ENCODE measurements at places on chromosomes 12 and 14. TPM values are rescaled to one million over a fixed set of nuclear protein-coding genes. Genes with fewer than 3 reads are reported as not detected.
A peak's percentile ranks its signal among the peaks of the same experiment; 100 is the strongest.

DNA sequence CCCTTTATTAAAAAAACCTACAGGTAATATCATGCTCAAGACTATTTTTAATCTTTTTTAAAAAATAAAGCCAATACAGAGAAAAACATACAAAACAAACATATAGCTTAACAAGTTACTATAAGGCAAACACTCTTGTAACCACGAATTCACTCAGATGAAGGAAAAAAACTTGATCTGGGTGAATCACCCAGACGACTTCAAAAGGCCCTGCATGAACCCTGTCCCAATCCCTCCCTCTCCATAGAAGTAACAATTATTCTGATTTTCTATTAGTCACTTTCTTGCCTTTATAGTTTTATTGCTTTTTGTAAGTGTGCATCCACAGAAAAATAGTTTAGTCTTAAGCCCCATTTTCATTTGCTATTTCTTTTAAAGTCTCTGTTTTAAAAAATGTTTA is 72.6 kb downstream of the LRP6 start:
- H3K36me3 ChIP-seq, result no peaks in the 10 kb centered on the region
- no peak for DNase-seq
- no peak overlapping the region for H3K4me3 ChIP-seq

DNA sequence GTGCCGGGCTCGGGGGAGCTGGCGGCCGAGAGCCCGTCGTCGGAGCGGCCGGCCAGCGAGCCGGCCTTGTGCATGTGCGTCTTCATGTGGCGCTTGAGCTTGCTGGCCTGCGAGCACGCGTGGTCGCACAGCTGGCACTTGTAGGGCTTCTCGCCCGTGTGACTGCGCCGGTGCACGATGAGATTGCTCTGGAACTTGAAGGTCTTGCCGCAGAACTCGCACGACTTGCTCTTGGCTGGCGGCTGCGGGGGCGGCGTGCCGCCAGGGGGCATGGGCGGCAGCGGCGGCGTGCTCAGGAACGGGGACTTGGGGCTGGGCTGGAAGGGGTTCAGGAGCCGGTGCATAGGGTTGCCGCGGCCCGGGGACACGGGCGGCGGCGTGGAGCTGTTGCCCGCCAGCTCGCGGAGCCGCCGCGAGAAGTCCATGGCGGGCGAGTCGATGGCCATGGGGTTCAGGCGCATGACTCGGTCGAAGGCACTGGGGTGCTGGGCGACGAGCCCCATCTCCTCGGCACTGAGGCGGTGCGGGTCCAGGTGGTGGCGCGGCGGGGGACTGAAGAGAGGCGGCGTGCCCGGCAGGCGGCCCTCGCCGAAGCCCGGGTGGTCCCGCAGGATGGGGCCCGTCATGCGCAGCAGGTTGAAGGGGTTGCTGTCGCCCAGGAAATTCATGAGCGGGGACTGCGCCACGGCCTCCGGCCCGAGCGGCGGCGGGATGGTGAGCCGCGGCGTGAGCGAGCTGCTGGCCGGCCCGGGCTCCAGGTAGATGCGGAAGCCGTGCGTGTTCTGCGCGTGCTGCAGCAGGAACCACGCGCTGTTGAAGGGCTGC is 96.5 kb downstream of the BCL11B start:
- no peaks in the 10 kb centered on the region for H3K36me3 ChIP-seq
- H3K27me3 ChIP-seq, result no peaks in the 10 kb centered on the region
- no peak overlapping the region for H3K4me3 ChIP-seq
- no peak for DNase-seq
- H3K27ac ChIP-seq, result no peak overlapping the region

DNA sequence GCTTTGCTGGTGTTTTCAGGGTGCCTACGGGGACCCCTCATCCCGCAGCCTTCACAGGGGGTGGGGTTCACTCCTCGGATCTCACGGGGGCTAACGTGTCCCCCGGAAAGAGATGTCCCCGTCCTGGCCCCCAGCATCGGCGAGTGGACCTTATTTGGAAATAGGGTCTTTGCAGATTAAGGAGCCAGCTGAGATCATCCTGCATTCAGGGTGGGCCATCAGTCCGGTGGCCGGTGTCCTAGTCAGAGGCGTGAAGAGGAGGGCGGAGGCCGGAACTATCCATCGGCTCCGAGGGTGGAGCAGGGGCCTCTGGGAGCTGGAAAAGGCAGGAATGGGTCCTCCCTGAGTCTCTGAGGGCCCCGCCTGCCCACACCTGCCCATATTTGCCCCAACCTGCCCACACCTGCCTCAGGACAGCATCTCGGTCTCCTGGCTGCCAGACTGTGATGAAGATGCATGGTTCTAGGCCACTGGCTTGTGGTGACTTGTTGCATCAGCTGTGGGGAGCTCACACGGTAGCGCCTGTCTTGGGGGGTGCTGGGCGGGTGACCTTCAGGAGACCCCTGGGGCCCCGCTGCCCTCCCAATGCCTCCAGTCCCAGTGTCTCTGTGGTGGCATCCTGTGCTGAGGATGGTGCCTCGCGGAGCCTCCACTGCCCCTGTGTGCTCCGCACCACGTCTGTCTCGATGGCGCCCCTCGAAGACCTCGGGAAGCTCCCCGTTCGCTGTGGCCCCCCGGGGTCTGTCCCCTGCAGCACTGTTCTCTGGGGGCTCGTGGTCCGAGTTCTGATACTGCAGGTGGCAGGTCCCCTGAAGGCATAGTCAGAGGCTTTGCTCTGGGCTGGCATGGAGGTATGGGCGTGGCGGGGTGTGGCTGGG is 14.7 kb downstream of the NOC4L start:
- peaks cover 14% of the 10 kb centered on the region for H3K36me3 ChIP-seq
- H3K4me3 ChIP-seq, result no peak overlapping the region
- H3K27ac ChIP-seq, result no peak overlapping the region
- no peaks in the 10 kb centered on the region for H3K27me3 ChIP-seq
- H3K4me1 ChIP-seq, result peaks cover 4% of the 10 kb centered on the region

Gene RNFT2
- total RNA-seq, result 0.21 TPM

Gene ZNF605
- total RNA-seq, result 1.3 TPM

DNA sequence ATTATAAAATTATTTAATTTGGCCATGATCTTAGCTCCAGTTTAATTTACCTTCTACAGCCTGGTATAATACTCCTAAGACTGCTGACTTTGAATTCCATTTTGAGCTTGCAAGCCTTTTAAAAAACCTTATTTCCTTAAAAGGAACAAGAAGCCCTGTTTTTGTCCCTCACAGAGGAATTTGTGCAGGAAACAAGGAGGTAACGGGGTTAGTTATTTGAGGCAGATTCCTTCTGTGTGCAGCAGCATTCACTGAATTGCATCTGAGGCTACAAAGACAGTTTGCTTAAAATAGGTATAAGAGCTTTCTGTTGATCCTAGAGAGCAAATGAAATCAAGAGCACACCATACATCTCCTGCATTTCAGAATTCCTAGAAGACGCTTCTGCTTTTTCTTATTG is 403.3 kb upstream of the PRICKLE1 start:
- no peaks in the 10 kb centered on the region for H3K36me3 ChIP-seq
- no peak for DNase-seq
- H3K4me3 ChIP-seq, result no peak overlapping the region
- no peak overlapping the region for H3K27ac ChIP-seq

GRCh38 chr14:104281768-104282301 is 143.4 kb downstream of the KIF26A start:
- no peaks in the 10 kb centered on the region for H3K27me3 ChIP-seq
- H3K4me1 ChIP-seq, result no peaks in the 10 kb centered on the region
- peak; percentile 54 for DNase-seq
- H3K27ac ChIP-seq, result no peak overlapping the region
- no peaks in the 10 kb centered on the region for H3K36me3 ChIP-seq
- H3K4me3 ChIP-seq, result no peak overlapping the region

Gene GCH1
- 3.2 TPM for total RNA-seq

- peak; percentile 90 for DNase-seq
- H3K4me1 ChIP-seq, result peaks cover 6% of the 10 kb centered on the region
- peak overlapping the region; percentile 78 for H3K4me3 ChIP-seq
Observed at GRCh38 chr14:24365600-24366412, 2.2 kb upstream of the NFATC4 start.

DNA sequence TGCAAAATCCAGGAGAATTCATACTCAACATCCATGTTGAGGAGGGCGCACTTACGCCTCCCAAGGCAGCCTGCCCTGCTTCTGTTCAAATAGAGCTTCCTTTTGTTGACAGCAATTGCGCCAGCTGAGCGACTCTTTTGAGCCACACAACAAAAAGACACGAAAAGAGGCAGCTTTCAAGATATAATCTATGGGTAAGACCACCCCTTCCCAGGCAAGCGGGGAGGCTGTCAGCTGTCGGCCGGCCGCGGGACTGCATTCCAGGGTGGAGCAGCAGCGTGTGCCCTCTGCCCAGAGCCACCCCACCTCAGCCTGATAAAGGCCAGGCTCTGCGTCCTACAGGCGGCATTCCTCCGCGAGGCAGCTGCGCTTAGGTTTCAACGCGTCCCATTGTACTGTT is 15.8 kb upstream of the STAB2 start:
- no peaks in the 10 kb centered on the region for H3K36me3 ChIP-seq
- no peak for DNase-seq
- no peaks in the 10 kb centered on the region for H3K4me1 ChIP-seq
- no peak overlapping the region for H3K4me3 ChIP-seq
- H3K27ac ChIP-seq, result no peak overlapping the region

Gene PRIMA1
- total RNA-seq, result 9.4 TPM

Gene NUMB
- total RNA-seq, result 20.1 TPM

- H3K36me3 ChIP-seq, result no peaks in the 10 kb centered on the region
- no peak overlapping the region for H3K4me3 ChIP-seq
- H3K27me3 ChIP-seq, result no peaks in the 10 kb centered on the region
- no peak for DNase-seq
- no peak overlapping the region for H3K27ac ChIP-seq
- no peaks in the 10 kb centered on the region for H3K4me1 ChIP-seq
Observed at GRCh38 chr12:6295094-6295811, 15.2 kb upstream of the PLEKHG6 start.

DNA sequence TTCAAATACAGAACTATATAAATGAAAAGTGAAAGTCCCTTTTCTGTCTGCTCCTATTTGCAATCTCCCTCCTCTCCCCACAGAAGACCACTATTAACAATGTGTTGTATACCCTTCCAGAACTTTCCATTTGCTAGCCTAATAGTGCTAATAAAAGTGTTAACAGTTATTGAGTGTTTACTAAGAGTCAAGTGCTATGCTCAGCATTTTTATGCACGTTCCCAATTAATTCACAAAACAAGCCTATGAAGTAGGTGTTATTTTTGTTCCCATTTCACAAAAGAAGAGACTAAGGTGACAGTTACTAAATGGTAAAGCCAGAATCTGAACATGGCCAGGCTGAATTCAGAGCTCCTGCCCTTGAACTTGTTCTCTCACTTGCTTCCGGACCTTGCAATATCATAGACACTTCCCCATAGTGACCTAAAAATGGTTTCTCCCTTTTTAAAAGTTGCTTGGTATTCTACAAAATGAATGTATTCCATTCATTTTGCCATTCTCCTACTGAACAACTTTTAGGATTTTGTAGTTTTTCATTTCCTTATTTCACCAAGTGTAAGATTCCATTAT is 1.6 kb upstream of the PRKAB1 start:
- no peak for DNase-seq
- peaks cover 3% of the 10 kb centered on the region for H3K36me3 ChIP-seq
- peaks cover 22% of the 10 kb centered on the region for H3K4me1 ChIP-seq
- H3K27me3 ChIP-seq, result no peaks in the 10 kb centered on the region

DNA sequence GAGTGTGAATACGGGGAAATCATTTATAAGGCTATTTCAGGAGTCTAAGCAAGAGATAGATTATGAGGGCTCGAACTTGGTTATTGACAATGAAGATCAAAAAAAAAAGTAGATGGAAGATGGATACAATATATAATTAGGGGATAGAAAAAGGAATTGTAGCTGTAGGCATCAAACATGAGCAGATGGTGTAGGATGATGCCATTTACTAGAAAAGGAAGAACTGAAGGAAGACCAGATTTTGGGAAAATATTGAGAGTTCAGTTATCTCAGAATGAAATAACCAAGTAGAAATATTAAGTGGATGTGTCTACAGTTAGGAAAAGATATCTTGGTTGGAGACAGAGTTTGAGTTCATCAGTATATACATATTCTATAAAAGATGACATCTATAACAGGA is 109.6 kb downstream of the CNTN1 start:
- H3K4me3 ChIP-seq, result no peak overlapping the region
- no peaks in the 10 kb centered on the region for H3K36me3 ChIP-seq

- peaks cover 4% of the 10 kb centered on the region for H3K4me1 ChIP-seq
- H3K4me3 ChIP-seq, result peak overlapping the region; percentile 94
- H3K27me3 ChIP-seq, result no peaks in the 10 kb centered on the region
- peak overlapping the region; percentile 98 for H3K27ac ChIP-seq
- no peaks in the 10 kb centered on the region for H3K36me3 ChIP-seq
Observed at GRCh38 chr12:49368240-49368600, 958 bp downstream of the SPATS2 start.

GRCh38 chr12:6559500-6559899 is 3.7 kb upstream of the IFFO1 start:
- H3K36me3 ChIP-seq, result peaks cover 41% of the 10 kb centered on the region
- H3K4me1 ChIP-seq, result peaks cover 9% of the 10 kb centered on the region

DNA sequence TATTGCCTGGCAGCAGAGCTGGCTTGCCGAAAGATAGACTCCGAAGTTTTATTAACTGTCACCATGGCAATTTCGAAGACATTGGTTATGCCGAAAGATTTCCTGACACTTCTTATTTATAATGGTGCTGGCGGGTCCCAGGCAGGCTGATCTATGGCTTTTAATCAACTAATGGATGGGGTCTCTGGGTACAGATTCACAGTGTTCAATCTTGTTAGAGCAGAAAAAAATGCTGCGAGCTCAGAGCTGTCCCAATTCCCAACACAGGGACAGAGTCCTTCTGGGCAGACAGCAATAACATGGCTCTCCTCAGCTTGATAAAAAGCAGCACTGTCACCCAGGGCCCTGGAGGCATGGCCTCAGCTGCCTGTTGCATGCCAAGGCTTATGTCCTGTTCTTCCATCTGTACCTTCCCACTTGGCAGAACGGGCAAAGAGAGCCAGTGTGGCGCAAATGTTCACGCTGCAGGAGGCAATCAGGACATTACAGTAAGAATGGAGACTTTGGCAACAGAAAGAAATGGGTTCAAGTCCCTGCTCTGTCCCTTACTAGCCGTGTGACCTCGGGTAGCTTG is 228.2 kb upstream of the PWP1 start:
- H3K27ac ChIP-seq, result no peak overlapping the region
- no peaks in the 10 kb centered on the region for H3K27me3 ChIP-seq
- H3K4me1 ChIP-seq, result no peaks in the 10 kb centered on the region
- DNase-seq, result no peak
- H3K36me3 ChIP-seq, result no peaks in the 10 kb centered on the region

Gene TRMT5
- 3.5 TPM for total RNA-seq

DNA sequence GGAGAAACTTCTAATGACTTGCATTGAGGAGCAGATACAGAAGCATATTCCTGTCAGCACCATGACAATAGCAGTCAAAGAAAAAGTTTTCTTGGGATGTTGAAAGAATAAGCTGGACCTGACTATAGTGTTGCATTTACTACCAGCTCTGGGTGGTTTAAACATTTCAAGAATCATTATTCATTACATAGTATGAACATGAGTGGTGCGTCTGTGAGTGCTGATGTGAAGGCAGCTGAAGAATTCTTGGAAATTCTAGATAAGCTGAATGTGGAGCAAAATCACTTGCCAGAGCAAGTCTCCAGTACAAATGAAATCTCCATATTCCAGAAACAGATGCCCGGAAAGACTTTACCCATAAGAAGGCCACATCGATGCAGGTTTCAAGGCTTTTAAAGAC is 45.0 kb upstream of the STAB2 start:
- no peak overlapping the region for H3K4me3 ChIP-seq
- H3K4me1 ChIP-seq, result no peaks in the 10 kb centered on the region
- DNase-seq, result no peak

Gene PLCZ1
- not detected for total RNA-seq

Data from ascending aorta (tissue), 2 donors.